ENCODE measurements at places on chromosomes 12 and 14. TPM values are rescaled to one million over a fixed set of nuclear protein-coding genes. Genes with fewer than 3 reads are reported as not detected.
A peak's percentile ranks its signal among the peaks of the same experiment; 100 is the strongest.

The DBX2 gene
- not detected for total RNA-seq

DNA sequence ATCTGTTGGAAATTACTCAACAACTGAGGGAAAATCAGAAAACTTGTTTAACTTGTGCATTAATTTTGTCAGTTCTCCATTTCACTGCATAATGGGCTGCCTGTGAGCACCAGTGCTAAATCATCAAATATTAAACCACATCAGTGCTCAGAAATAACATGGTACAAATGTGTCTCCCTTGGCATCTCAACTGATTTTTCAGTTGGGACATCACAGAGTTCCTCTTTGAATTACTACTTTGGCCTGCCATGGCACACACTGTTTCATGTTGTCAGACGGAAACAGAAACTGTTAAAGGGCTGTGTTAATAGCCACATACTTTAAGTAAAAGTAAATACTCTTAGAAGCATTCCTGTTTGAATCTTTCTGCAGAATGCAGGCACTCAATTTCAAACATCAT is 42.1 kb upstream of the STRN3 start:
- no peak overlapping the region for H3K4me3 ChIP-seq
- no peaks in the 10 kb centered on the region for H3K27me3 ChIP-seq
- no peak overlapping the region for H3K27ac ChIP-seq
- no peak for DNase-seq
- H3K4me1 ChIP-seq: no peaks in the 10 kb centered on the region

- H3K4me1 ChIP-seq: no peaks in the 10 kb centered on the region
- H3K27ac ChIP-seq: no peak overlapping the region
- H3K36me3 ChIP-seq: no peaks in the 10 kb centered on the region
- no peaks in the 10 kb centered on the region for H3K27me3 ChIP-seq
- DNase-seq: no peak
These were observed 40.2 kb downstream of the STAB2 start for GRCh38 chr12:103627189-103627855.

The CCDC175 gene
- 0.27 TPM for total RNA-seq

DNA sequence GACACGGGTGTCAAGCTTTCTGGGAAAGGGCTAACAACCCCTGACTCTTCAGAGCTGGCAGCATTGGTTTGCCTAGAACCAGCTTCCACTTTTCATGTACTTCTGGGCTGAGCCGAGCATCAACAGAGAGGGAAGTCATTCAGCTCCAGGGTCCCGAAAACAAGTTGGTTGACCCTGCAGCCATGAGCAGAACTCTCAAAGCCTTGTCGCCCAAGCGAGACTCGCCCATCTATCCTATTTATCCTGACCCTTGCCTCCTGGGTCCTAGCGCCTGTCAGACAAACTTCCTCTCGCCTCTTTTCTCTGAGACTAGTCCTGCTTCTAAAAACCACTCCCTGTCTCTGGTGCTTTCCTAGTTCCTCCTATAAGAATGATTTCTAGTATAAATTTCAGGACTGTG is 47.9 kb downstream of the ASCL4 start:
- no peak for DNase-seq
- H3K36me3 ChIP-seq: no peaks in the 10 kb centered on the region
- no peak overlapping the region for H3K27ac ChIP-seq
- H3K4me1 ChIP-seq: no peaks in the 10 kb centered on the region
- H3K4me3 ChIP-seq: no peak overlapping the region
- H3K27me3 ChIP-seq: no peaks in the 10 kb centered on the region

DNA sequence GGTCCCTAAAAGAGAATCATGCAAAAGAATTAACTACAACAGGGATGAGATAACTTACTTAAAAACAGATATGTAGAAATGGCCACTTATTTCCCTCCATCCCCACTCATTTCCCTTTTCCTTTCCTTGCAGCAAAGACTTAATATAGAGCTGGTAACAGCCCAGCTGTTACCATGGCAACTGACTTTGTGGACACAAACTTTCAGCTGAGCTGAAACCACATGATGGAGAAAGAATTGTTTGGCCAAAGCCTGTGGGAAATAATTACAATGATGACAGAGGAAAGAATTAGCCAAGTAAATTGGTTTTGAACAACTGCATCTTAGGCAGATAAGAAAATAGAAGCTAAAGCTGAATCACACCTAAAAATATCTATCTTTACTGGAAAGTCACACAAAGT is 364.9 kb downstream of the GALC start:
- no peak overlapping the region for H3K4me3 ChIP-seq
- H3K36me3 ChIP-seq: no peaks in the 10 kb centered on the region
- no peak for DNase-seq
- H3K27me3 ChIP-seq: no peaks in the 10 kb centered on the region

The GUCY2C gene
- 52.2 TPM for total RNA-seq

GRCh38 chr12:80411787-80412186 is 32.2 kb upstream of the PTPRQ start:
- H3K27ac ChIP-seq: no peak overlapping the region
- H3K4me1 ChIP-seq: no peaks in the 10 kb centered on the region
- no peak overlapping the region for H3K4me3 ChIP-seq
- no peak for DNase-seq
- no peaks in the 10 kb centered on the region for H3K27me3 ChIP-seq

DNA sequence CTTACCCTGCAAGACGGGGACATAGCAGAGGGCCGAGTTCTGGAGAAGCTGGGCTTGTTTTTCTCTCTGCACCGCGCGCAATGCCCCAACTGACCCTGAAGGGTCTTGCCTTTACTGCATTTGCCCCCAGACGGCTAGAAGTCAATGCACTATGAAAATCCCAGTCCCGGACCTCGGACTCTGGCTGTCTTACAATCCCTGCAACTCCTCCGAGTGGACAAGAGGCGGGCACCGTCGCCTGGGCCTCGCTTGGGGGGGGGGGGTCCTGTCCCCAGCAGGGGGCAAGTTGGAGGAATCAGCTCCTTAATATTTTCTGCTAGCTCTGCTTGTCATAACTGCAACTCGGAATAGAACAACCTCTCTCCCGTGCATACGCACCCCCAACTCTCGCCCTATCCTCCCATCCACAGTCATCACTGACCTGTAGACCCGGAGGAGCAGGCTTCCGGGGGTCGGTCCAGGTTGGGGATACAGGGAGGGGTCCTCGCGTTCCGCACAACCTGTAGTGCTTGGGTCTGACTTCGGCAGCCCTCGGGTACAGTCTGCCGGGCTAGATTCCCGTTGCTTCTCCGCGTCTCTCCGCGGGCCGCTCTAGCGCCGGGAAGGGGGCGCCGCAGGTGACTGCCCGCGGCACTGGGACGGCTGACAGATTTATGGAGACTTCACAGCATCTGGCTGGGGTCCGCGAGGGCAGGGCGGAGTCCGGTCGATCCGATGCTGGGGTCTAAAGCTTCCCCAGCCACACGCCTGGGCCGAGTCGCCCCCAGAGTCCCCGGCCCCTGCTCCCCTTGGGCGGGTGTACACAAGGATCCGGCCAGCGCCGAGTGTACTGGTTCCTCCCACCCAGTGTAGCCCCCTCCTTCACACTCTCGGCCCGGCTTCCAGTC is 3.3 kb upstream of the PAX9 start:
- H3K4me1 ChIP-seq: peaks cover 17% of the 10 kb centered on the region
- no peak overlapping the region for H3K4me3 ChIP-seq
- no peak overlapping the region for H3K27ac ChIP-seq
- H3K36me3 ChIP-seq: no peaks in the 10 kb centered on the region
- H3K27me3 ChIP-seq: peaks cover 93% of the 10 kb centered on the region

- H3K4me3 ChIP-seq: no peak overlapping the region
- no peaks in the 10 kb centered on the region for H3K36me3 ChIP-seq
- no peak for DNase-seq
These were observed 153.2 kb upstream of the ALG10B start for GRCh38 chr12:38163442-38163801.

GRCh38 chr12:56864318-56864717 is 69.9 kb downstream of the SDR9C7 start:
- no peaks in the 10 kb centered on the region for H3K36me3 ChIP-seq
- DNase-seq: no peak
- H3K27ac ChIP-seq: no peak overlapping the region
- no peaks in the 10 kb centered on the region for H3K4me1 ChIP-seq
- H3K27me3 ChIP-seq: no peaks in the 10 kb centered on the region

DNA sequence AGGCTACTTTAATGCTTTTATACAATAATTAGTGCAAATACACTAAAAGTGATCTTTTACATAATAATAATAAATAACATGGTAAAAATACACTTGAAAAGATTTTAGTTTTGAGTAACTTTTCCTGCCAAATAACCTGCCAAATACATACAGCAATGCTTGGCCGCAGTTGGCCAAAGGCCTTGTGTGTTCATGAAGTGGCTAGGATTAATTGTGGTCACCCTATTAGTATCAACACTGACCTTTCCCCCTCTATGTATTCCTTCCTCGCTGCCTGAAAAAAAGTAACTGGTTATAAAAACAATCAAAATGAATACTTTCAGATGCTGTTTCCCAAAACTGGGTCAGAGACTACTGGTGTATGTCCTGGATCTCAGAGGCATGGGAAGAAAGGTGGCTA is 34.3 kb downstream of the KICS2 start:
- no peaks in the 10 kb centered on the region for H3K27me3 ChIP-seq
- H3K27ac ChIP-seq: no peak overlapping the region
- H3K36me3 ChIP-seq: no peaks in the 10 kb centered on the region
- no peak overlapping the region for H3K4me3 ChIP-seq
- DNase-seq: no peak

GRCh38 chr12:53190108-53190729 is 9.5 kb upstream of the CSAD start:
- H3K4me3 ChIP-seq: no peak overlapping the region
- H3K27me3 ChIP-seq: no peaks in the 10 kb centered on the region
- H3K36me3 ChIP-seq: peaks cover 11% of the 10 kb centered on the region
- no peak overlapping the region for H3K27ac ChIP-seq
- H3K4me1 ChIP-seq: no peaks in the 10 kb centered on the region
- peak; percentile 43 for DNase-seq

DNA sequence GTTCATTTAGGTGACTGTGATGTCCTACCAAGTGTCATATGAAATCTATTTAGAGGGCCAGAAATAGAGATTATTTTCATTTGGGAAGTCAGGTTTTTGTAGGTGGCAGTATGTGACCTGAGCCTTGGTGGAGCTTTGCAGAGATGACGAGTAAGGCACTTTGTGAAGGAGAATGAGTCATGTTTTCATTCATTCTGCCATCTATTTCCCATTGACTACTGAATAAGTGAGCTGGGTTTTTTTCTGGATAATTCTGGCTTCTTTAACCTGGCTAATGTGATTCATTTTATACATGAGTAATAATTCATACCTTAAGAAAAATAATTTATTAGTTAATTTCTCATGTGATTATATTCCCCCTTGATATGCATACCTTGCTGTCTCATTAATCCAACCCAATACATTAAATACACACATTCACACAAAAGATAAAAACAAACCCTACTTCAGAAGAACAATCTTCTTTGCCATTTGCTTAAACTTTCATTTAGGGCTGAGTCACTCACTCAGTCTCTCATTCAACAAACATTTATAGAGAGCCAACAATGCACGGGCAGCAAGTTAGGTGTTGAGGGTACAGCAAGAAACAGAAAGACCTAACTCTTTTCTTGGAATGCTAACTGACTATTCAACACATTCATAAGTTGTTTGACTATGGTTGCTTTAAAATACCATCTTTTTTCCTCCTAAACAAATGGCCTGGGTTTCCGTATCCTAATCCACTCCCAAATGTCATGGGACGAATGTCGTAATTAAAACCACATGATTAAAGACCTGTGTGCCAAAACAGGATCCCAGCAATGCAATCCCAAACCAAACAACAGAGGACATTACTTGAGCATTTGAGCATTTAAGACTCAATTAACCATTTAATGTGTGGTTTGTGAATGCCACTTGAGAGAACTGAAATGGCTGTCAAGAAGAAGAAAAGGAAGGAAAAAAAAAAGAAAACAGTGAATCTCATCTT is 78.0 kb downstream of the KITLG start:
- no peak overlapping the region for H3K4me3 ChIP-seq
- H3K4me1 ChIP-seq: no peaks in the 10 kb centered on the region
- H3K36me3 ChIP-seq: no peaks in the 10 kb centered on the region
- no peaks in the 10 kb centered on the region for H3K27me3 ChIP-seq
- H3K27ac ChIP-seq: no peak overlapping the region

DNA sequence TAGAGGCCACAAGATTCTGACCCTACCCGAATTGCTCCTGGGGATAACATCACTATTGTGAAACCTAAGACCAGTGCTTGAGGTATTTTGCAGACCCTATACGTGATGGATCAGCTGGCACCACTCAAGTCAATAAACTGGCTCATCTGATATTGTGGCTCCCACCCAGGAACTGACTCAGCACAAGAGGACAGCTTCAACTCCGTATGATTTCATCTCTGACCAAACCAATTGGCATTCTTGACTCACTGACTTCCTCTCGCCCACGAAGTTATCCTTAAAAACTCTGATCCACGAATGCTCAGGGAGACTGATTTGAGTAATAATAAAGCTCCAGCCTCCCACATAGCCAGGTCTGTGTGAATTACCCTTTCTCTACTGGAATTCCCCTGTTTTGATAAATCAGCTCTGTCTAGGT is 1036.1 kb upstream of the TMEM132C start:
- H3K27ac ChIP-seq: no peak overlapping the region
- no peaks in the 10 kb centered on the region for H3K36me3 ChIP-seq
- no peaks in the 10 kb centered on the region for H3K27me3 ChIP-seq
- DNase-seq: no peak
- H3K4me1 ChIP-seq: no peaks in the 10 kb centered on the region

- DNase-seq: no peak
- no peaks in the 10 kb centered on the region for H3K27me3 ChIP-seq
- H3K36me3 ChIP-seq: peaks cover 12% of the 10 kb centered on the region
- H3K4me3 ChIP-seq: no peak overlapping the region
These were observed 2.7 kb downstream of the KHNYN start for GRCh38 chr14:24432259-24433131.

DNA sequence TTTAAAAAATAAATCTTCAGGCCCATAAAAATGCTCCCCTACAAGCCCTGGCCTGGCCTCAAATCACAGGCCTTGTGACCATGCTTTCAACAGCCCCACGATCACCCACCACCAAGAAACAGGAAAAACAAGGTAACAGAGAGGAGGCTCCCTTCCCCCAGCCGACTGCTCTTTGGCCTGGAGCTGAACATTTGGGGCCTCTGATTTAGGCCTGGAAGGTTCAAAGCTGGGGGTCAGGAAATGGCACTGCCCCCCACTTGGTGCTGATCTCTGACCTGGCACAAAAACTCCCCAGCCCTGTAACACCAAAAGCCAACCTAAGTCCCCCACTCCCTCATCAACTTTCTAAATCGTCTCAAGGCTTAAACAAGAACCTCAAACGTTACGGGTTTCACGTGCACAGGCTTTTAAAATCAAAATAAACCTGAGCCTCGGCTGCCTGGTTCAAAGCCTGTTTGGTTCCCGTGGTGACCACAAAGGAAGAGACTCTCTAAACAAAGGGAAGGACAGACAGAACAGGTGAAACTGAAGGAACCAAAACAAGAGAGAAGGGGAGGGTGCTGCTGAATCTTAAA is 9.0 kb downstream of the ACTN1 start:
- H3K36me3 ChIP-seq: no peaks in the 10 kb centered on the region
- H3K4me3 ChIP-seq: no peak overlapping the region
- peaks cover 25% of the 10 kb centered on the region for H3K4me1 ChIP-seq
- peak overlapping the region; percentile 33 for H3K27ac ChIP-seq

- H3K4me1 ChIP-seq: no peaks in the 10 kb centered on the region
- DNase-seq: no peak
- H3K4me3 ChIP-seq: no peak overlapping the region
- no peaks in the 10 kb centered on the region for H3K27me3 ChIP-seq
These were observed 9.6 kb upstream of the RFX4 start for GRCh38 chr12:106573239-106573638.

The RERGL gene
- total RNA-seq: 0.35 TPM

- peak overlapping the region; percentile 90 for H3K4me3 ChIP-seq
- peak; percentile 52 for DNase-seq
- H3K4me1 ChIP-seq: no peaks in the 10 kb centered on the region
- no peaks in the 10 kb centered on the region for H3K36me3 ChIP-seq
- no peaks in the 10 kb centered on the region for H3K27me3 ChIP-seq
These were observed 949 bp downstream of the PLBD2 start for GRCh38 chr12:113359133-113359938.

The CCDC177 gene
- total RNA-seq: not detected

All from colonic mucosa (tissue), 4 donors.